Activated CD4-positive, alpha-beta T cell treated with anti-CD3 and anti-CD28 coated beads, Interleukin-10, Interleukin-2, amounts not matched to agents 100 ng/mL and 50 ng/mL, durations not matched to agents 16 hours and 8 hours (primary cell): ENCODE measurements at places on chromosomes 12 and 14.

- peak; percentile 80 for DNase-seq
These were observed 211.7 kb upstream of the FKBP4 start for GRCh38 chr12:2583091-2583497.

DNA sequence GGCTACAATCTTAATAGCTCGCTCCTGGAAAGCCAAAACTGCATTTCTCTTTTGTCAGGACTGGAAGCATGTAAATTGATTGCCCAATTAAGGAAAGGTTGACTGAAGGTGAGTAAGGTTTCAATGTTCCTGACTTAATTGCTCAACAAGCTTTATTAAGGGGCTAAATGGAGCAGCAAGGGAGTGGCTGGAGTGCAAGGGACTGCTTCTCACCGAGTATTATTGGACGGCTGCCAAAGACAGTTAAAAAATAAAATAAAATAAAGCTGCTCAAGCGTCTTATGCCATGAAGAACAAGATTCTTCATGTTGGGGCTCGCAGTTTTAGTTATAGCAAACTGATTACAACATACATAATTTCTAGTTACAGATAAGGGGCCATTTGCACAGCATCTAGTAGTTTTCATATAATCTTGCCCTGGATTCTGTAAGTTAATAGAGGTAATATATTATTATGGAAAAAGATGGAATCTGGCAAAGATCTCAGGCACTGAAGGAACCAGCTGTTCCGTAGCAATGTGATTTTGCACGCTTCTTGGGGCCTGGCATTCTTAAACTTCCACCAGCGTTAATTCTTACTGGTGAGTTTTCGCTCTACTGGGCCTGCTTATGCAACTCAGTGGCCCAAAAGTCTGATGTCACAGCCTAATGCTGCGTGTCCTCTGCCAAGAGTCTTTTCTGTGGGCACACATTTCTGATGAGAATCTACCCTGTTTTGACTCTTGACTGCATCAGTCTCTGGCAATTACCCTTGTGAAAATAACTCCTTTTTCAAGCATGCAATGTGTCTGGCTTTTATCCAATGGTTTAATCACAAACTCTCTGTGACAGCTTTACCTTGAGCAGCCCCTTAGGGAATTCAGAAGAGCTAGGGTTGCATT is 108.5 kb downstream of the SLC38A1 start:
- no peak for DNase-seq

DNA sequence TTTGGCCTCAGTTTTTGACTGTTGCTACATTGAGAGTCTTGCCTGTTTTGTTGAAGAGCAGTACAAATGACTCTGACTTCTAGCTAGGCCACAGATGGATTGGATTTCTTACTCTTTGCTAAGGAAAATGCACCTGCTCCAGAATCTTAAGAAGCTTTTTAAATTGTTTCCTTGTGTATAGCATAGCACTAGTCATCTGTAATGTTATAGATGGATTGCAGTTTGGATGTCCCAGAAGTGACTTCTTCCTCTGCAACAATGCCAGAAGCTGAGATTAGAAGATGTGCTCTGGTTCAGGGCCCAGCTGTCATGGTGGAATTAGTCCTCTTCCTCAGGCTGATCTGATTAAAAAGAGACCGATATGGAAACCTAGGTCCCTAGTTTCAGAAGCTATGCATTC is 67.9 kb downstream of the DAAM1 start:
- no peak for DNase-seq

DNA sequence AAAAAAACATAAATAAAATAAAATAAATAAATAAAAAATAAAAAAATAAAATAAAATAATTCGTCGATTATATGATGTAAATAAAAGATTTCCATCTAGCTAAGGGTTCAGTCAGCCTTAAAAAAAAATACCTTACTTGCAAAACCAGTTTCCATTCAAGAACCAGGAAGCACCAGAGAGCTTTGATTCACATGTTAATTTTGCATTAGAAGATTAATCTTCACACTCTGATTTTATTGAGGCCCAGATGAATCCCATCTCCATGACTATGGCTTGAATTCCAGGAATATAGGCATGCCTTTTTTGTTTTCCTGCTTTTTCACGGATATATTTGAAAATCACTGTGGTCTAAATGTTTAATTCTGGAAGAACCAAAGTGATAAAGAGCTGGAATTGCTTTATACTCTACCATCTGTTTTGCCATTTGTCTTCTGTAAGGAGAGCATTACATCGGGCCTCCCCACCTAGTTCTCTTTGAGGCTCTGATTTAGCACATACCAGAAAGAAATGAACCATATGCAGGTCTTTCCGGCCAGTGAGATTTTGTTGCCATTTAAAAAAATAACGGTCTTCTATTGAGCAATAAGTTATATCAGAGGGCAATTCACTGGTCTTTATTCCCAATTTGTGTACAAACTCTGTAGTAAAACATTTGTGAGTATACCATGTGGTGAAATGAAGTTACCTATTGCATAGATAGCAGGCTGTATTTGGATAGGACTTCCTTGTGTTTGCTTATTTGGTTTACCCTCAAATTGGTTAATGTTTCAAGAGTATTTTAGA is 175.5 kb downstream of the AEBP2 start:
- no peak for DNase-seq

GRCh38 chr14:73472185-73473114 is 14.1 kb upstream of the NUMB start:
- peak; percentile 76 for DNase-seq
